ENCODE measurements at places on chromosomes 3 and 15. TPM values are rescaled to one million over a fixed set of nuclear protein-coding genes. Genes with fewer than 3 reads are reported as not detected.

The PLA1A gene
- total RNA-seq = not detected

The SCG3 gene
- not detected for total RNA-seq

The AMIGO3 gene
- 2.1 TPM for total RNA-seq

The SLC24A1 gene
- total RNA-seq = 7.2 TPM

The RTP3 gene
- not detected for total RNA-seq

The TMCC1 gene
- total RNA-seq = 9.3 TPM

The FEZF2 gene
- total RNA-seq = not detected

The RNF13 gene
- total RNA-seq = 53.8 TPM

The TM4SF18 gene
- not detected for total RNA-seq

The SCG5 gene
- total RNA-seq = 16.5 TPM

The ZNF860 gene
- total RNA-seq = 0.44 TPM

The MEIS2 gene
- total RNA-seq = 42.9 TPM

The GASK1A gene
- total RNA-seq = 0.22 TPM

The IGF2BP2 gene
- total RNA-seq = 141 TPM

The IL5RA gene
- not detected for total RNA-seq

The PRSS50 gene
- total RNA-seq = not detected

The STARD9 gene
- 10.6 TPM for total RNA-seq

The FBXO40 gene
- not detected for total RNA-seq

The COLQ gene
- total RNA-seq = 0.29 TPM

The KIF9 gene
- total RNA-seq = 1.5 TPM

The SLC28A2 gene
- not detected for total RNA-seq

The GOLGA6D gene
- total RNA-seq = not detected

The CPLX3 gene
- total RNA-seq = not detected

The PRRT3 gene
- total RNA-seq = 2.6 TPM

The PXYLP1 gene
- 4.6 TPM for total RNA-seq

The CYP1A1 gene
- 0.72 TPM for total RNA-seq

The KAT2B gene
- total RNA-seq = 3.7 TPM

The CEMIP gene
- 259 TPM for total RNA-seq

The ZPLD1 gene
- 0.14 TPM for total RNA-seq

The LTK gene
- total RNA-seq = 3.9 TPM

The NPAP1 gene
- not detected for total RNA-seq

The MINAR1 gene
- total RNA-seq = 0.66 TPM

The AMT gene
- 0.29 TPM for total RNA-seq

The LTF gene
- total RNA-seq = 0.14 TPM

The TGM5 gene
- not detected for total RNA-seq

The CPA3 gene
- not detected for total RNA-seq

The NR2E3 gene
- total RNA-seq = 0.57 TPM

The KCNMB2 gene
- total RNA-seq = not detected

The ACTL6A gene
- total RNA-seq = 66.1 TPM

The IL20RB gene
- total RNA-seq = 2.0 TPM

The SCN11A gene
- under 0.01 TPM for total RNA-seq

The PLA2G4E gene
- not detected for total RNA-seq

The FBLN2 gene
- total RNA-seq = 251 TPM

The EPHA3 gene
- total RNA-seq = 0.22 TPM

The DCUN1D1 gene
- 33.5 TPM for total RNA-seq

The ISLR gene
- total RNA-seq = 25.8 TPM

The DAZL gene
- 0.14 TPM for total RNA-seq

The PPP1R14D gene
- not detected for total RNA-seq

The ATP1B3 gene
- total RNA-seq = 82.3 TPM

The FGF7 gene
- total RNA-seq = 60.8 TPM

The IMPDH2 gene
- 196 TPM for total RNA-seq

The NRG4 gene
- not detected for total RNA-seq

The GPR149 gene
- total RNA-seq = not detected

The C3orf22 gene
- not detected for total RNA-seq

All from placental pericyte (primary cell).